ENCODE measurements at places on chromosomes 6 and 20.

- DNase-seq, result no peak
These were observed 68.0 kb downstream of the PLAGL1 start for GRCh38 chr6:143940011-143940597.

- no peak for DNase-seq
These were observed 64.6 kb upstream of the UST start for GRCh38 chr6:148682252-148682651.

DNA sequence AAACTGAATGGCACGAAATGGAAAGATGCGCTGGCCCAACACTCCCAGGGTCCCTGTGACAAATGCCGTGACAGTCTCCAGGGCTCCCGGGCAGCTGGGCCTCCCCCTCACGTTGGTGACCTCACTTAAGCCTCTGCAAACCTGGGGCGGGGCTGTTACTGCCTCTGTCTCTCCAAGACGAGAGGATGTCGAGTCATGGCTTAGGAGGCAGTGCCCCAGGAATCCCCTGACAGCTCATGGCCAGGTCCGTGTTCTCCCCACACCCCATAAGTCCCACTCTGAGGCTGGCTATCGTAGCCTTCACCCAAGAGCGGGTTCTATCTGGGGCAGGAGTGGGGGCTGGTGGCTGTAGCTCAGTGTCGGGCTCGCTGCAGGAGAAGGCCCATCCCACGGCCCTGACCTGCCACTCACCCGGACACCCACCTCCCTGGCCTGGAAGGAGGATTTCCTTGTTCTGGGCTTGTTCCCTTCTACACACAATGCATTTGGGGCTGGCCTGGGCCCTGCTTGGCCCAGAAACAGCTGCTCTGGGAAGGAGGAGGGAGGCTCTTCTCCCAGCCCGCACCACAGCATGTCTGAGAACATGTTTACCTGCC lies 5.6 kb upstream of the RPS21 start:
- DNase-seq, result no peak

DNA sequence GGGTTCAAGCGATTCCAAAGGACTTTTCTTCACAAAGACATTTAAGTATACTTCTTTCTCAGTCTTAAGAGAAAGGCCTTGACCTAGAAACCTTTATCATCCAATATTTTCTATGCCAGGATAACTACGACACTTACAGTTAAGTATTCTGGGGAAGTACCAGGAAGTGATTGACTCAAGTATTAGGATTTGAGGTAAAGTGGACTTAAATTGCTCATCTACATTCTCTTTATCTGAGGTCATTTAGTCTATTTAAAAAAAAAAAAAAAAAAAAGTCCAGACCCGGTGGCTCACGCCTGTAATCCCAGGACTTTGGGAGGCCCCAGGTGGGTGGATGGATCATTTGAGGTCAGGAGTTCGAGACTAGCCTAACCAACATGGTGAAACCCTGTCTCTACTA lies 114.7 kb downstream of the ZFAND3 start:
- DNase-seq, result no peak

DNA sequence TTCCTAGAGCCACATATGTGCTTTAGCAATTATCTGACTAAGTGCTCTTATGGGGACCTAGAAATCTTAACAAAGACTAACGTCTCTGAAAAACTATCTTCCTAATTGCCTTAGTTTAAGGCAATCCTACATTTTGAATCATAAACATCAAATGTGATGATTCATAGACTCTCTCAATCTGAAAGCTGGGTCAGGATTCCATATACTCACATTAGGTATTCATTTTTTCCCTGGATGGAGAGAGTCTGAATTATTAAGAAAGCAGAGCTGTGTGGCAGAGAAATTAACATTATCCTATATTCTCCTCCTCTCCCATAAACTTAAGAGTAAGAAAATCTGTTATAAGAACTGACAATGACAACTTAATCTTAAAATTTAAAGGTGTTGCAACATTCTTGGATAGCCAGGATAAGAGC lies 1.6 kb upstream of the PRL start:
- DNase-seq, result no peak

DNA sequence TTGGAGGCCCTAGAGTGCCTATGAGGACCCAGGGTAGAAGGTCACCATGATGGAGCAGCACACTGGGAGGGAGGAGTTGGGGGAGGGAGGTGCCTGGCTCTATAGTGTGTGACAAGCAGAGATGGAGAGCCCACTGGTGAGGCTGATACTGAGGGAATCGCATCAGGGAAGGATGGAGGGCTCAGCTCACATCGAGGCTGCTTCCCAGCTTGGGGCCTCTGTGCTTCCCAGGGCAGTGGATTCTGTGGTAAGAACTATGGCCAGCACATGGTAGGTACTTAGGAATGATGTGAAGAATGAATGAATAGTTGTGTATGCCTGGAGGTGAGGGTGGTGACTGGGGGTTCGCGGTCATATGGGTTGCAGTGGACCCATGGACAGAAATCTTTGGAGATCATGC lies 1.3 kb upstream of the EPB41L1 start:
- DNase-seq, result no peak

Data from stimulated activated CD4-positive, alpha-beta T cell treated with anti-CD3 and anti-CD28 coated beads, Interleukin-1b, Interleukin-23, amount 100 ng/mL, for 1 hour (primary cell).